AG04449 (cell line): ENCODE measurements at places on chromosomes 11 and 22.

- DNase-seq: no peak
Measured at GRCh38 chr11:22860241-22860640, at the start of gene CCDC179. Gene CCDC179 (minus strand): TSS chr11:22860474. CDS start chr11:22860421, 53 bp downstream.

DNA sequence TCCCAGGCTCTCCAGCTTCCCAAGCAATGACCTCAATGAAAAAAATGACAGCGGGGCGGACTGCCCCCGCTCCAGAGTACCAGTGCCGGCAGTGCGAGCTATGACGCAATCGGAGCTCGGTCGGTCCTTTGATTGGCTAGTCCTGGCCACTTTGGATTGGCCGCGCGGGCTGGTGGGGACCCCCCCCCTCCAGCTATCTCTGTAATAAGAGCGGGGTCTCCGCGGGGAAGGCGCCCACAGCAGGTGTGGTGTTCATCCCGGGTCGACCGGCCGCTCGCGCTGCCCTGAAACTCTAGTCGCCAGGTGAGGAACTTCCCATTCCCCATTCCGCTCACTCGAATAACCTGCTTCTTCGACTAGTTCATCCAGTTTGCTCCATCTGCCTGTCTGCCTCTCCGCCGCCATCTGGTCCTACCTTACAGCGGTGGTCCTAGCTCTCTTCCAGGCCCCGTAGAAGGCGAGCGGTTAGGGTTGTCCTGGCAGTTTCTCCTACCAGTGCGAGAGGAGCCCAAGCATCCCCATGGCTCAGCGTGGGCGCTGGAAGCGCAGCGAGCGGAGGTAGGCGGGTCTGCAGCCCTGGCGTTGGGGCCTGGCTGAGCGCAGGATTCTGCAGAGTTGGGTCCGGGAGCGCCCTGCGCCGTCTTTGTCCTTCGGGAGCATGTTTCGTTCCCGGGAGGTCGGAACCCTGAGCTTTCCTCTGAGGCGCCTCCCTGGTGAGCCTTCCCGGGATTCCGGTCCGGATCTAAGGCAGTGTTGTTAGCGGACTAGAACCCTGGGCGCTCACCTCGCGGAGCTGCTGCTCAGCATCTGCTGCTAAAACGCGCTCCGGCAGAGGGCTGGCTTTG is at the start of gene CALCB:
TSS of gene CALCB (plus strand) at position 233 of the 845 bp plus-strand sequence. CDS start 1,126 bp downstream, outside the sequence.
- no peak for DNase-seq

DNA sequence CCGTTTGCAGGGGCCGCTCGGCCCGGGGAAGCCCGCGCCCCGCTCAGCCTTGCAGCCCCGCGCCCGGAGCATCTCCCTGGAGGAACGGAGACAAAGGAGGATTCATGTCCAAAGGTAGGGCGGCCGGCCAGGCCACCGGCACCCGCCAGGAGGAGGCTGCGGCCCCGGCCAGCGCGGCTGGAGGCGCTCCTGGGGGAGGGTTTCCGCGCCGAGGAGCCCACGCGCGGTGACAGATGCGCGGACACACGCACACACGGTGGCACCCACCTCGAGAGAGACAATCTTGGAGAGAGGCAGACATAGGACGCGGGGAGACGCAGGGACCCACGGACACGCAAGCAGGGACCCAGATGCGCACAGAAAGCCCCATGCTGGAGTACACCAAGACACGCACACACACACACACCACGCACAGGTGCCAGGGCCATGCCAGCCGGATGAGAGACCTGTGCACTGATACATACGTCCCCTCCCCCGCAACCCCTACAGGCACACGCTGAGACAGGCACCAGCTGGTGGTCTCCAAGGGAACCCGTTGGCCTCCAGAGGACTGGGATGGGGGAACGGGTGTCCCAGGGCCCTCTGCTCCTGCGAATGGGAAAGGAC is 7.8 kb downstream of the SEPTIN3 start:
- no peak for DNase-seq

- peak; percentile 78 for DNase-seq
Measured at GRCh38 chr22:24516301-24516737, 21.2 kb downstream of the UPB1 start.

GRCh38 chr11:45083544-45084087 is 62.8 kb upstream of the PRDM11 start:
- DNase-seq: no peak

DNA sequence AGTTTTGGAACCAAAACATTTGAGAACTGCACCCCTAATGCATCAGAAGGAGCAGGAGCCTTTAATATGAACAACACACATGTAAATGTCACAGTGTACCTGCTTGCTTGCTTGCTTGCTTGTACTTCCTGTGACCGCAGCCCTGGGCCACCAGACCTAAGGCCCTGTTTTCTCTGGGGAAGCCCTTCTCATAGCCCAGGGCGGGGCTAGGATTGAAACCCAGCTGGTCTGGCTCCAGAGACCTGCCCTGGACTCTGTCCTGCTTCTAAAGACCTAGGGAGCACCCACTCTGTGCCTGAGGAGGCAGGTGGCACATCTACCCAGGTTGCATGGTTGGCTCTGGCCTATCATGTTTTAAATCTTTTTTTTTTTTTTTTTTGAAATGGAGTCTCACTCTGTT is 7.6 kb upstream of the MCM5 start:
- DNase-seq: no peak

DNA sequence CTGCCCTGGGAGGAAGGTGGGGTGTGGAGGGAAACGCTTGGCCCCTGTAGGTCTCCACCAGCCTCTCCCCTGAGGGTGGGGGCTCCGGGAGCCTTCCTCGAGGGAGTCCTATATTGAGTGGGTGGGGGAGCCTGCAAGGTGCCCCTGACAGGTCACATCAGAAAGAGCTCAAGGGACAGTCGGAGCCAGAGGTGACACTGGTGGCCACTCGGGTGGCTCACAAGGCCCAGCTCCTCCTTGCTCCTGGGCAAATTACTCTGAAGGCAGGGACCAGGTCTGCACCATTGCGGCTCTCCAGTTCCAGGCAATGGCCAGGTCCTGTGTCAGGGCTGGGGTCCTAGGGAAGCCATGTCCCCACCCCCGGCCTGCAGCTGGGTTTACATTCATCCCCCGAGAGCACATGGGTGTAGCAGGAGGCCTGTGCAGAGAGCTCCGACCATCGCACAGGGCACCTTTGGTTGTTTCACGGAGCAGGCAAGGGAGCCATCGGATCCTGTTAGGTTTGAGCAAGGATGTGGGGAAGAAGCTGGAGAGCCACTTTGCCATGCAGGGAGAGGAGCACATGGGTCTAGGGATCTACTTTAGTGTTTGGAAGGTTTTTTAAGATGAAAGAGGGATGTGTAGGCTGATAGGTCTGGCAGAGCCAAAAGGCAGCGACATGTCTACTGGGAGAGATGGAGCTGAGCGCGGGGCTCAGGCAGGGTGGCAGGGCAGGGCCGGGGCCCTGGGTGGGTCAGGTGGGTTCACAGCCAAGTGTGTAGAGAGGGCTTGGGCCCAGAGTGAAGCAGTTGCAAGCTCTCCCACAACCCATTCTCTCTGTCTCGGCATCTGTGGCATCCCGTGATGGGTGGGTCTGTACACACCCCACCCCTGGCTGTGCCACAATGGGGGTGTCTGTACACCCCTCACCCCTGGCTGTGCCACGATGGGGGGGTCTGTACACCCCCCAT is 14.8 kb downstream of the CCND1 start:
- DNase-seq: no peak

- no peak for DNase-seq
Measured at GRCh38 chr22:24310969-24311368, 40.3 kb downstream of the SPECC1L start.

DNA sequence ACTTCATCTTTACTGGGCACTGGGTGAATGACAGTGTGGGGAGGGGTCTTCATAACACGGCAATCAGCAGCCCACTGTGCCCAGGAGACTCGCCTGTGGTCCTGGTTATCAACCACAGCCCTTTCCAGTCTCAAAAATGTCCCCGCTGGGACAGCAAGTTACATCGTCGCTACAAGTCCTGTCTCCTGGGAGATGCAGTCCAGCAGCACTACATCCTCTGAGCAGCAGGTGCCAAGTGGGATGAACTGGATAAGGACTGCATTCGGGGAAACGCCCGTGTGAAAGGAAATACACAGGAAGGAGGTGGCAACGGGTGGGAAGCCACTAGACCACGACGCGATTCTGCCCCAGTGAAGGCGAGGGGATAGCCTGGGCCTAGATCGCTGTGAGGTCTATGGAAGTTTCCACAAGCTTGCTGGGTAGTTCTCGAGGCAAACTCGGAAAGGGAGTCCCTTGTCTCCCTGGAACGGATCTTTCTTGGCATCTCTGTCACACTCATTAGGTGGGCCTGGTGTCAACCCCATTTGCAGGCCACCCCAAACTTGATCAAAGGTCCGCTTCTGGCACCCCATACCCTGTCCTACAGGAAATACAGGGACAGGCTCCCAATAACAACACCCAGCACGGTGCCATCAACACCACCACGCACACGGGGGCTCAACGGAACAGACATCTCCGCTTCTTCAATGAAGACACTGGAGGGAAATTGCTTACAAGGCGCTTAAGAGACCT is 4.4 kb downstream of the ASCL2 start:
- DNase-seq: no peak

DNA sequence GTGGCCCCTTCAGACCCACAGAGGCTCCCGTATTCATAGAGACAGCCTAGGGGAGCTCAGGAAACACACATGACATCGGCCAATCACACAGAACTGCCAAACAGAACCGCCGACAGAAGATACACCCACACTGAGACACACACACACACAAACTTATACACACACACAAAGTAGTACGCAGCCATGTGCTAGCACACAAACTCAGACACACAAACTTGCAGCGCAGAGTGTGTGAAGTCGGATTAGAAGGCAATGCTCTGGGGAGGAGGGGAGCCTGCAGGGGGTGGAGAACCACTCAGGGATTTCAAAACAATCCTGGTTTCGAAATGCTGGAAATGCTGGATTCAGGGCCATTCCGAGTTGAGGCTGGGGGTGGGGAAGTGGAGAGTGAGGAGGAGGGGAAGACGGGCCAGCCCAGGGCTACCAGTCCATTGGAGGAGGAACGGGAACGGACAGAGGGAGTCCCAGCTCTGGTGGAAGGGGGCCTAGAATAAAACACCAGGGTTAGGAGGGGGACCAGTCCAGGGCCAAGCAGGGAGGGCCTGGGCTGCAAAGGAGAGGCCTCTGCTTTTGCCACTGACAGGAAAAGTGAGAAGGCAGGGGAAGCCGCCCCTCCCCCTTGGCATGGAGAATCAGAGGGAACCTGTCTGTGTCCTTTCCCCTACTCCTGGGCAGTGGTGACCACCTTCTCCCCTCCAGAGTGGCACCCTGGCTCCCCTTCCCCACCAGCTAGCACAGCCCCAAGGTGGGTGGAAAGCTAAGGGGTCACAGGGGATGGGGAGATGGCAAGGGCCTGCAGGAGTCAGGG is 4.4 kb downstream of the BCL9L start:
- DNase-seq: no peak

- no peak for DNase-seq
Measured at GRCh38 chr22:40485813-40486667, 115.6 kb downstream of the SGSM3 start.

DNA sequence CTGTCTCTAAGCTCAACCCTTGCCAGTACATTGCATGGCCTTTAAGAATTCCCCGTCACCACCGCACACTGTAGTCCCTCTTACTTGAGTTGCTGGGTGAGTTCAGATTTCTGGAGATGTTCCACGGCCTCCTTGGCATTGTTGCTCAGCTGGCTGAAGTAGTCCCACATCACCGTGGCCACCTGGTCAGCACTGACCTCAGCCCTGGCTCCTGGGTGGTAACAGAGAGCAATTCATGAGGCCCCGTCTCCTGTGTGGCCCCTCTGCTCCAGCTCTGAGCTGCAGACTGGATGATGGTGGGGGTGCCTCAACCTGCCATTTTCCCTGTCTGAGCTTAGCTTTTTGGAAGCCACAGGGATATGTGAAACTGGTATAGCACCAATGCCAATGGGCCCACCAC is 529 bp downstream of the APOA4 start:
- DNase-seq: no peak

- no peak for DNase-seq
Measured at GRCh38 chr11:32148895-32149294, 58.0 kb downstream of the RCN1 start.

- DNase-seq: no peak
Measured at GRCh38 chr11:61066645-61067044, 35.6 kb upstream of the CD5 start.

GRCh38 chr11:69231466-69232018 is 62.4 kb upstream of the MYEOV start:
- DNase-seq: no peak

GRCh38 chr11:106875013-106875412 is 143.3 kb downstream of the GUCY1A2 start:
- DNase-seq: no peak

GRCh38 chr22:22818861-22819855 is 68.5 kb upstream of the IGLL5 start:
- DNase-seq: no peak

DNA sequence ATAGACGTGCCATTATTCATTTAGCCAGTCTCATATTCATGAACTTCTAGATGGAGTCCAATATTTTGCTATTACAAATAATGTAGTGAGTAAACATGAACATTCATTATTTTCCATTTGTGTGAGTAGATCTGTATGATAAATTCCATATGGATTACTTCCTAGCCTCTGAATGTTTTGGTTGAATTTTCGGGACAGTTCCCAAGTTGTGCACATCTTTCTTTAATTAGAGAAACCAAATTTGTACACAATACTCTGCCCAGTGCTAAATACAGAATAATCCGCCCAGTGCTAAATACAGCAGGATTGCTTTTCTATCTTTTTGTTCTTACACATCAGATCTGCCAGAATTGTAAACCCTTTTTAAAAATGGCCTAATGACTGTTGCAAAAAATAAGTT is 17.1 kb upstream of the APLP2 start:
- no peak for DNase-seq
